ENCODE measurements at places on chromosomes 6 and 20. TPM values are rescaled to one million over a fixed set of nuclear protein-coding genes. Genes with fewer than 3 reads are reported as not detected.

CHMP4B gene
- 41.1 TPM for total RNA-seq

BCAS1 gene
- total RNA-seq, result 0.85 TPM

TNFAIP3 gene
- total RNA-seq, result 30.1 TPM

ADGRF4 gene
- not detected for total RNA-seq

CD83 gene
- 1.0 TPM for total RNA-seq

GRCh38 chr6:12137480-12137879 lies 125.4 kb downstream of the HIVEP1 start:
- peak; percentile 45 for DNase-seq

DNA sequence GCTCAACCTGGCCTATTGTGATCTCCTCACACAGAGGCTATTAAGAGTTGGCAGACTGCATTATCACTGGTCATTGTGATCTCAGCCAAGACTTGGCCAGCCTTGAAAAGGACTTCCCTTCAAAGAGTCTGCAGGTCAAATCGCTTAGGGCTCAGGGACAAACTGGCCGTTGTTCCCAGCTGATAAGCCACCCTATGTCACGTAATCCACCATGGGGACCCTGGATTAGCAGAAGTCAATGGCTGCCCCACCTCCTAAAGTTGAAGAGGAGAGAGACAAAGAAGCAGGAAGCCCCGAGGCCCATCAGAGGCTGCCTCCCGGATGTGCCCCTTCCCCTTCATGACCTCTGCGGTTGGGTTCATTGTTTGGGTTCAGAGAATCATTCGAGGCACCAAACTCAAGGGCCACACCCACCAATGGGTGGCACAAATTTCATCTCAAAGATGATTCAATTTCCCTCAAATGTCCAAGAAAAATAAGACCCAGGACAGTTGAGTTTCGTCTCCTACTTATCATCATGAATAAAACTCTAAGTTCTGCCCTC lies 56.6 kb downstream of the BPIFB1 start:
- no peak for DNase-seq

GRCh38 chr20:49892260-49892659 lies 23.1 kb downstream of the SPATA2 start:
- no peak for DNase-seq

DNA sequence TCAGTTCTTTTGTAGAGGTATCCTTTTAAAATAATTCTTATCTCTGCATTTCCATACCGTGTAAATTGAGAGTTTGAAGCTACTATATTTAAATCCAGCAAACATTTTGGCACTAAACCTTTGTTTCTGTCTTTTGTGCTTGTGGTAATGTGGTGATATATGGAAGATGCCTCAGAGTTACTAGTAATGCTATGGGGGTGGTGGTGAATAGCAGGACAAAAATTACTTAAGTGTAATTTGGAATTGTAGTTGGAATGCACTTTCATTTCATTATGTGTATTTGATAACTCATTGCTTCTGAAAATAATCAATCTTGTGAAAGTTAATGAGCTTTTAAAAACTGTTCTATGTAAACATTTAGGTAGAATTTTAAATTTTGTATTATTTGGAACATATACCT lies 404.5 kb downstream of the PHF3 start:
- no peak for DNase-seq

GRCh38 chr20:62413896-62414481 lies 6.9 kb upstream of the CABLES2 start:
- no peak for DNase-seq

GRCh38 chr6:129817332-129817731 lies 43.8 kb downstream of the TMEM244 start:
- DNase-seq, result no peak

- DNase-seq, result no peak
Measured at GRCh38 chr6:114952229-114952628, 609.4 kb upstream of the HS3ST5 start.

DNA sequence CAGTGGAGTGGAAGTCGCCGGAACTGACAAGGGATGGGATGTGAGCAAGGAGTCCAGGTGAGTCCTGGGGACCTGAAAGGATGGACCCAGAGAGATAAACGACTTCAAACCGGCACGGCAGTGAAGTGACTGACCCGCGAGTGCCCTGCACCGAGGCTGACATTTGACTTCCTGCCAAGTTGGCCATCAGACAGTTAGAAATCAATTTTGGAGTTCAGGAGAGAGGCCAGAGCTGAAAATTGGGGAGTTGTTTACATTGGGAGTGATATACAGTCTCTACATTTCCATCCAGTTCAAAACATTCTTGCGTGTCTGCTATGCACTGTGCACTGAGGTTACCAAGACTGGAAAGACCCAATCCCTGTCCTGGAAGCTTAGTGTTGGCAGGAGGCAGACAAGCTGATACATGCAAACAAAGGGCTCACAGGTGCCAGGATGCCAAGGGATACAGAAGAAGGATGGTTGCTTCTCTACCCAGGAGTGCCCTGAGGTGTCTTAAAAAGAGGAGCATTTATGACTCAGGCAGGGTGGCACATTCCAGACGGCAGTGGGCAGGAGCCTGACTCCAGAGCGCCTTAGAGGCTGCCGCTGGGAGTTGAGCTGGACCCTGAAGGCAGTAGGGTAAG lies 186.6 kb downstream of the MTHFD1L start:
- DNase-seq, result no peak

- DNase-seq, result no peak
Measured at GRCh38 chr6:24882835-24883555, 52.8 kb downstream of the RIPOR2 start.

- DNase-seq, result no peak
Measured at GRCh38 chr20:47392015-47392720, 35.7 kb upstream of the ZMYND8 start.

DNA sequence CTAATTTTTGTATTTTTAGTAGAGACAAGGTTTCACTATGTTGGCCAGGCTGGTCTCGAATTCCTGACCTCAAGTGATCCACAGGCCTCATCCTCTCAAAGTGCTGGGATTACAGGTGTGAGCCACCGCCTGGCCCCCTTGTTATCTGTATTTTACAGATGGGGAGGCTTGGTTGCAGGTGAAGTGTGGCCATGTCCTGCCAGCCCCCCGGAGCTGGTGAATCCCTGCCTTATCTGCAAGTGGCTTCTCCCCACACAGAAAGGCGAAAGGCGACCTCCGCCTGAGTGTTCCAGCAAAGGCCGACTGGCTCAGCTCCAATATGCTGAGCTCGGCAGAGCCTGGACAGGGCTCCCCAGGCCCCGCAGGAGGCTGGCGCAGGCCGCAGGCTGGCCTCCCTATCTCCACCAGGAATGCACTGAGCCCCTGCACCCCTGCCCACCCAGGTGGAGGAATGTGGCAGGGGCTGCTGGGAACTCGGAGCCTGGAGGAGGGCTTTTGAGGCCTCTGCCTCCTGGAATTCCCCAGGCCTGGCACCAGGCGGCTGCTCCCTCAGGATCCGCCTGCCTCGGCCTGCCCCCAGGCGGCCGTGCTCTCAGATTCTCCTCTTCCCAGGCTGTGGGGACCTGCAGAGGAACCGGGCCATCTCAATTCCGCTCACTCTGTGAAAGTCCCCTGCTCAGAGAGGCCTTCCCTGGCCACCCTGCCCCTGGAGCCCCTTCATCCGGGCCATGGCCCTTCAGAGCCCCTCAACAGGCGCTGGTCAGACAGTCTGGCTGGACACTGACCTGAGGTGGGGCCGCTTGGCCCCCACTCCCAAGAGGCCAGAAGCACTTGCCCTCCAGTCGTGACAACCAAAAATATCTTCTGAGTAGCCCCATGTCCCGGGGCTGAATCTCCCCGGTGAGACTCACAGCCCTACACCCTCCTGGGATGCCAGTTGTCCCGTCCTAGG lies 9.3 kb upstream of the LAMA5 start:
- DNase-seq, result peak; percentile 77

DNA sequence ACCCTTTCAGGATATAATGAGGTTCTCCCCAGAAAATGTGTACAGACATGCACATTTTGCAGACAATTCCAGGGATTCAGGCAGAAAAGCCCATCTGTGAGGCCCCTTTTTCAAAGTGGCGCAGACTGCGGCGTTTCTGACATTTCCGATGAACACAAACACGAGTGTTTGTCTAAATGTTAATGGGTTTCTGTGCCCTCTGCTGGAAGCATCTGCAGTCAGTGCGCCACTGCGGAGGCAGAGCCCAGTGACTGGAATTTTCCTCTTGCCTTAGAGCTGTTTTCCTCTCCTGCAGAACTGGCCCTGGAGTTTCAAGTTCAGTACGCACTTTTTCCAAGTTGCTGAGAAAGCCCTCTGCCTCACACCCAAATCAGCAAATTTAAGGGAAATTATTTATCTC lies 15.3 kb downstream of the ANKRD60 start:
- no peak for DNase-seq

- DNase-seq, result no peak
Measured at GRCh38 chr20:47727909-47728361, 57.3 kb downstream of the SULF2 start.

DNA sequence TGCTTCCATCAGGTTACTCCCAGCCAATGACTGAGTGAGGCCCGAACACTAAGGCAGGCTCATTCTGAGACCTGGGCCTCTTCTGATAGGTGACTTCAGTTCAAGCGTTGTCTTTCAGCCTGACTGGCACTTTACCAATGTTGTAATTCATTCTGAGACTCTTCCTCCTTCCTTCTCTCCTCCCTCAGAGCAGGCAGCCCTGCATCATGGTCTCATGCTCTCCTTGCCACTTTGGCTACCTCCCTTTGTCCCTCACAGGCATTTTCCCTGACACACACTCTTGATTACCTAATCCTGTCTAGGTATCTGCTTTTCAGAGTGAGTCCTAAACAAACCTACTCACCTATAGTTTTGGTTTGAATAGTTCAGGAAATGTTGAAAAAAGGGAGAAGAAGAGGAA lies 12.6 kb upstream of the WFDC12 start:
- DNase-seq, result no peak

DNA sequence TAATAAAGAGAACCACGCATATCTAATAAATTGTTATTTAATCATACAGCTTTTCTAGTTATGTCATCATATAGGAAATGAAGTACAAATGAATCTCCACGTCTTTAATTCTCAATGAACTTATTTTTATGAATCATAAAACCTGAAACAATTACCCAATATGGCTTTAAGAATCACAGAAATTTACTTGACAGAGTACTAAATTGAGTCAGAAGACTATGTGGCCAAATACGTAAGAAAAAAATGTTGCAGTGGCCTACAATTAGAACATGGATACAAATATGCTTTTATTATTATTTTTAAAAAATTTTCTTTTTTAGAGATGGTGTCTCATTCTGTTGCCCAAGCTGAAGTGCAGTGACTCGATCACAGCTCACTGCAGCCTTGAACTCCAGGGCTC lies 584.7 kb upstream of the SLC35B3 start:
- DNase-seq, result no peak

DNA sequence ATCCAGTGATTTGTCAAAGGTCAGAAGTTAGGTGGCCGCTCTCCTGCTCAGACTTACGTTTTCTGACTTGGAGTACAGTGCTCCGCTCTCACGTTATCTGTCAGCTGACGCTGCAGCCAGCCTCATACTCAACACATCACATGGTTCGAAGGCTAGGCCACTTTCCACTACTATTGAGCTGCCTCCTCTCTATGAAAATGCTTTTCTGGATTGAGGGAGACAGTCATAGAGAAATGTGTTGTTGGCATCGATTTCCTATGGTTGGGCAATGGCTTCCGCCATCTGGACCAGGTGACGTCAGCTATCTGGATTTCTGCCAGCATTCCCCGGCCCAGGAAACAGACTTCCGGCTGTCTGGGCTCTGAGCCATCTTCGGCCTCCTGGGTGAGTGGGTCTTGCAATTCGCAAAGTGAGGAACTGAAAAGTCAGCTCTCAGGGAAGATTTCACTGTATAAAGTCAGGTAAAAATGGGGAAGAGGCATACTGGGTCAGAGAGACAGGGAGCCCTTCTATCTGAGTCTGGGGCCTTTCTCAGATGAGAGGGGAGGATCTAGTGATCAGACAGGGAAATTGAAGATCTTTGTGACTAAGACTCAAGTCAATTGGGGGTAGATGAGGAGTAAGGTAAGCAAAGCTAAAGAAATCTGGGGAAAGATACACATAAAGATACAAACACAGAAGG lies 37.5 kb upstream of the IER3 start:
- peak; percentile 99 for DNase-seq

GRCh38 chr6:156826290-156826955 lies 49.2 kb downstream of the ARID1B start:
- DNase-seq, result no peak

- no peak for DNase-seq
Measured at GRCh38 chr6:38114976-38115625, 295.6 kb downstream of the ZFAND3 start.

- DNase-seq, result no peak
Measured at GRCh38 chr6:99960027-99960426, 34.0 kb downstream of the MCHR2 start.

DNA sequence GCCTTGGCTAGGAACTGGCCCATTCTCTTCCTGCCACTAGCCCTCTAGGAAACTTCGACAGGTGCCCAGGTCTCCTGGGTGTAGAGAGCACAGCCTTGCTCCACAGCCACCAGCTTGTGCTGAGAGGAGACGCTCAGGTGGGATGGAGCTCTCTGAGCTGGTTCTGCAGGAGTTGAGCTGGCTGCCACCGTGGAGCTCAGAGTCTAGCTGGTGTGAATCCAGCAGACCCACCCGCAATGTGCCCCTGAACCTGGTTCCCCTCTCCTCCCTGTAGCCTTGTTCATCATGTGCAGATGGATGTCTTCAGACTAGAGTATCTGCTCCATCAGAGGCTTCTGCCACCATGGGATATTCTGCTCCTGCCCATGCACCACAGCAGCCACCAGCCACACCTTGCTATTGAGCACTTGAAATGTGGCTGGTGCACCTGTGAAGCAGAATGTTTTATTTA lies 222.5 kb downstream of the SYNDIG1 start:
- no peak for DNase-seq

DNA sequence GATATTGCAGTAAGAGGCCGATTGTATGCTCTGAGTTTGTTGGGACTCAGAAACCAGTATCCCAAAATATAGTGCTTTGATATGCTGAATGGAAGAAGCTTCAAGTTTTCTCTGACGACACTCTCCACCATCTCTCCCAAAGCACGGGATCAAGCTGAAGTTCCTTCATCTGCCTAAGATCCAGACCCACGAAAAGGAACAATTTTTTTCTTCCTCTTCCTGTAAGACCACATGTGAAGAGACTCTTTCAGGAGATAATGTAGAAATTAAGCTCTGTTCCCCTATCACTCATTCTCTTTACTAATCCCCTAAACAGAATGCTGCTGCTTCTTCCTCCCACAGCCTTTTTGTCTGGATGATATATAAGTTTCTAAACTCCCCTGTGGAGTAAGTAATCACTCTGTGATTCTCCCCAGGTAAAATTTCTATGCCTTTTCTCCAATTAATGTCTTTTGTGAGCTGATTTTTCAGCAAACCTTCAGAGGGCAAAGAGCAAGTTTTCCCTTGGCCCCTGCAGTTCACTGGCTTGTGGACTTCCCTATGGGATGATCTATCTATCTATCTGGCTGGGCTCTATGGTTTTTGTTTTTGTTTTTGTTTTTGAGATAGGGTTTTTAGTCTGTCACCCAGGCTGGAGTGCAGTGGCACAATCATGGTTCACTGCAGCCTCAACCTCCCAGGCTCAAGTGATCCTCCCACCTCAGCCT lies 13.5 kb upstream of the PNRC1 start:
- no peak for DNase-seq

GRCh38 chr6:150651808-150652470 lies 52.3 kb downstream of the PLEKHG1 start:
- no peak for DNase-seq
